ENCODE measurements at places on chromosomes 7 and 10.

DNA sequence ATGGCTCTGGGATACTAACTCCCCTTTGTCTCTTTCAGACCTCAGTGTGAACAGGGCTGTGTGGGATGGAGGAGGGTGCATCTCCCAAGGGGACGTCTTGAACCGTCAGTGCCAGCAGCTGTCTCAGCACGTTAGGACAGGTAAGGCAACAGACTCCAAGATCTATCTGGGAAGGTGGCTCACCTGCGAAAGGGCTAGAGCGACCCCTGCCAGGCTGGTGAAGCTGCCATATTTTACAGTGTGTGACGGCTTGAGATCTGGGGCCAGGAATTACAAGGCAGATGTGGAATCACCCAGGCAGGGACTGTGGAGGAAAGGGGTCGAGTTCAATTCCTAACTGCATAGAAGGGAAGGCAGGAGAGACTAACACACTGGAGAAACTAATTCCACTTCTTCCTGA, 11.2 kb downstream of the MUC17 start:
- no peak for DNase-seq

GRCh38 chr10:59649606-59650346, 59.9 kb downstream of the SLC16A9 start:
- no peak for DNase-seq

- no peak for DNase-seq
These were observed 63.0 kb upstream of the INSYN2A start for GRCh38 chr10:127259347-127259746.

- DNase-seq = peak; percentile 35
These were observed 49.9 kb downstream of the PWWP2B start for GRCh38 chr10:132446661-132447445.

- DNase-seq = no peak
These were observed 28.6 kb downstream of the MACC1 start for GRCh38 chr7:20188567-20188966.

DNA sequence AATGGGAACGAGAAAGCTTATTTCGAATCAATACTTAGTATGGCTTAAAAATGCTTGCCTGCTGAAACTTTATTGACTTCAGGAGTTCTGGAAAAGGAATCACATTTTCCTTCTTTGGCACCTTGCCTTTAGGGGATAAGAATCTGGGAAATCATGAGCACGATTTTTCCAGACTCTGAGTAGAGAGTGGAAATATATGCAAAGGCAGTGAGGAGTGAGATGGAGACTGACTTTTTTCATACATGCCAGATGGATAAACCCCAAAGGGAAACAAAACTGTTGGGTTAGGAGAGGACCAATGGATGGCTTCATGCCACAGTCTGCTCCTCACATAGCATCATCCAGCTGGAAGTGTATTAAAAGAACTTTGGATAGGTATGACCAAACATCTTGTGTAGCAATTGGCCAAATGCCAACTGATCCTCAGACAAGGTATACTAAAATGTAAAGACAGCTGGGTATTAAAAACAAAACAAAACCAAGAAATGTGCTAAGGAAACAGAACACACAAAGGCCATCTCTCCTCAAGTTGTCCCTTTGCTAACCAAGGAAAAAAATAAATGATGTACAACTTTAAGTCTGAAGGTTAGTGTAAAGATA, 1.7 kb downstream of the COL28A1 start:
- DNase-seq = no peak

DNA sequence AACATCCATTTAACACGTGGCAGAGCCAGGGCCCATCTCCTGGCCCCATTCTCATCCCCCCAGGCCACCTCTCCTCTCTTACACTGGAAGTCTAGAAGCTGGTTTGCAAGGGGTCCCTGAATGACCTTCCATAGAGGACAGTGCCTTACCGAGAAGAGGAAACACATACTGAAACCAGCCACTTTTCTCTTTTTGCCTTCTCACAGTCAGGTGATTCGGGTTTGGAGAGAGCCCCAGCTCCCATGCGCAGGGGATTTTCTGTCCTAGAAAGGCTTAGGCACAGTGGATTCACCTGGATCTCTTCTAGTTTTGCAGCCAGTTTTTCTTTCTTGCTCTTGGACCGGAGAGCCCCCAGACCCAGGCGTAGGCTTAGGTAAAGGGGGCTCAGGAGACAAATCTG, 334.1 kb upstream of the C7orf33 start:
- no peak for DNase-seq

- no peak for DNase-seq
These were observed 126.8 kb upstream of the AMPH start for GRCh38 chr7:38757931-38758330.

GRCh38 chr10:119668461-119668860, 17.3 kb downstream of the BAG3 start:
- DNase-seq = no peak

DNA sequence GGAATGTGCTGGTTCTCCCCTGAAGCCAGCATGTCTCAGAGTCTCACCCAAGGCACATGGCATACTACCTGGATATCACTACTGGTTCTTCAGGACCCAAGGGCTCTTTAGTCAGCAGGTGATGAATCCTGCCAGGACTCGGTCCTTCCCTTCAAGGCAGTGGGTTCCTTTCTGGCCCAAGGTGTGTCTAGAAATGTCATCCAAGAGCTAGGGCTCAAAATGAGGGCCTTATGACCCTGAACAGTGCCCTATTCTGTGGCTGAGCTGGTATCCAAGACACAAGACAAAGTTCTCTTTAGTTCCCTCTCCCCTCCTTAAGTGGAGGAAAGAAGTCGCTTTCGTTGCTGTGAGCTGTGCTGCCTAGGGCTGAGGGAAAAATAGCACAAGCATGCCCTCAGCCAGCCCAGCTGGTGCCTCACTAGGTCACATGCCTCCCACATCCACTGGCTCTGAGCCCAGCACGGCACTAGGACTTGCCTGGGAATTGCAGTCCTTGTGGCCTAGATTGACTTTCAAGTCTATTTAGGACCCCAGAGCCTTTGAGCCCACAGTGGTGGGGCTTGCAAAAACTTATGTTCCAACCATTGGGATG, 106.0 kb downstream of the BMS1 start:
- DNase-seq = no peak

GRCh38 chr7:47677664-47678063, 95.8 kb upstream of the TNS3 start:
- DNase-seq = no peak

DNA sequence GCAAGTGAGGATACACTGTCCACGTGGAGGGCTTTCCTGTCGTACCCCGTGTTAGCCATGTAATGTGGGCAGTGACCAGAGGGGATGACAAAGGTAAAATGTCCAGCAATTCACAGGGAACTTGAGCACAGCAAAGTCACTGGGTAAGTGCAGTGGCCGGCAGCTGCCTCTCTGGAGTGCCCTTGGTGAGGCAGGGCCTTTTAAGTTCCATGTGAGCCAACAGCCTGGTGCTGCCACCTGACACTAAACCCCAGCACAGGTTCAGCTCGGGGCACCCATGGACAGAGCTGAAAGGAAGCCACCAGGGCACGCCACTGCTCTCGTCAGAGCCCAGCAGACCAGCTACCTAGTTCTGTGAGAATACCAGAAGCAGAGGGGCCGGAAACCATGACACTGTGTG, 168.3 kb downstream of the PRKAG2 start:
- DNase-seq = no peak

DNA sequence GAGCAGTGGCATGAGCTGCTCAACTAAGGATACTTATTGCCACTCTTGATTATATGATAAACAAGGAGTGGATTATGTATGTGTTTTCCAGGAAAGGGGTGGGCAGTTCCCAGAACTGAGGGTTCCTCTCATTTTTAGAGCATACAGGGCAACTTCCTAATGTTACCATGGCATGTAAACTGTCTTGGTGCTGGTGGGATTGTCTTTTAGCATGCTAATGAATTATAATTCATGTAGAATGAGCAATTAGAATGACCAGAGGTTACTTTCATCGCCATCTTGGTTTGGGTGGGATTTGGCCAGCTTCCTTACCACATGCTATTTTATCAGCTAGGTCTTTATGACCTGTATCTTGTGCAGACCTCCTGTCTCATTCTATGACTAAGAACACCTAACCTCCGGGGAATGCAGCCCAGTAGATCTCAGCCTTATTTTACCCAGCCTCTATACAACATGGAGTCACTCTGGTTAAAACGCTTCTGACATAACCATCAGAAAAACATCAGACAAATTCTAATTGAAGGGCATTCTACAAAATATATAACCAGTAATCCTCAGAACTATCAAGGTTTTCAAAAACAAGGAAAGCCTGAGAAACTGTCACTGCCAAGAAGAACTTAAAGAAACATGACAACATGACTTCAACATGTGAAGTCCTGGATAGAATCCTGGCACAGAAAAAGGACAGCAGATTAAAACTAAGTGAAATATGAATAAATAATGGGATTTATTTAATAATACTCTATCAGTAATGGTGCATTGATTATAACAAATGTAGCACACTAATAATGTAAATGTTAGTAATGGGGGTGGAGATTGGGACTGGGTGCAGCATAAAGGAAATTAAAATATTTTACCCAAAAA, 365.0 kb downstream of the SEMA3D start:
- no peak for DNase-seq

DNA sequence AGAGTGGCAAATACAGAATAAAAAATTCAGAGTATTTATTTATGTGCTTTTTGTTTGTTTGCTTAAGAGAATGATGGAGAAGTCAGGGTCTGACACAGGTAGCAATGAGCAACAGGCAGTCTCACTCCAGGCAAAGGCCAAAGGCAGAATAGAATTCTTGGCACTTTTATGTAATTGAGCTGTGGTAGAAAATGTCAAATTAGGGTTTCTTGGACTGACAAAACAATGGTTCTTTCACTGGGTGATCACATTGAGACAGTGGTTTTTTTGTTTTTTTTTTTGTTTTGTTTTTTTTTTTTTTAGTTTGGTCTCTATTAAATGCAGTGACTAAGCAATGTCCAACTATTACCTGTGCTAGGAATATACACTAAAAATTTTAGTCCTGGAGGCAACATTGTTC, 27.4 kb downstream of the POM121L12 start:
- DNase-seq = no peak

DNA sequence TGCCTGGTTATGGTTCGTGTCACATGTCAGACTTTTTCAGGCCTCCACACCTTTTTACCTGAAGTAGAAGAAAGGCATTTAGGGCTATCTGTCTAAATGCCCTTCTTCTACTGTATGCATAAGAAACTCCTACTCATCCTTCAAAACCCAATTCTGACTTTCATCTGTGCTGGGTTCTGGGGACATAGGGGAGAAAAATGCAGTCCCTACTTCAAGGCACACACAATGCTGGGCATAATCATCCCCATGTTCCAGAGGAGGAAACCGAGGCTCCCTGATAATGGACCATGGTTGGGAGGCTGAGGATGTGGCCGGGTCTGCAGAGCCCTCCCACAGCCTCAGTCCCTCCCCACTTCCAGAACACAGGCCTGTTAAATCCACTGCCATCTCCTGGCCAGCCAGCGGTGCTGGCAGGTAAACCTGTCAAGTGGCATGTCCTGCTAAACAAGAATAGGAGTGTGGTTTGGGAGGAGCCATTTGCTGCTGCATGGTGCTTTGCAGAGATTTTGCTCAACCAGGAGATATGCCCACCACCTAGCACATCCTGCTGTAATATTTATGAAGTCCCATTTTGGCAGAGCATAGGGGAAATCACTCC, 32.0 kb downstream of the GRID1 start:
- DNase-seq = no peak

Measured in effector CD4-positive, alpha-beta T cell (primary cell).